ENCODE measurements at places on chromosomes 11 and 22.

- DNase-seq, result no peak
Measured at GRCh38 chr11:132540581-132540980, 991.7 kb downstream of the OPCML start.

GRCh38 chr22:45602004-45602733 is 69.5 kb upstream of the ATXN10 start:
- no peak for DNase-seq

DNA sequence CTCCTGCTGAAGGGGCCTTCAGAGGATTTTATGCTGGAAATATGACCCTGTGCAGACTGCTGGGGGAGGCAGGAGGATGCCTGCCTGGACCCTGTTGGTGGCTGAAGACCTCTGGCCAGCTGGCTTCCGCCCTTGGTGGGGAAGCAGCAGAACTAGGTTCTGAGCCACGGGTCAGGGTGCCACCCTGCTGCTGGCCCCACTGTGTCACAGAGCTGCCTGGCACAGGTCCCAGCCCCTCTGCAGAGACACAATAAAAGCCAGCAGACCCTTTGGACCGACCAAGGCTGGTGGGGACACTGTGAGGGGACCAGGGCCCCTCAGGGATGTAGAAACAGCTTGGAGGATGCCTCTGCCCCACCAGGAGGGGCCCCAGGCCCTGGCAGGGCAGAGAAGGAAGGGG is 6.9 kb upstream of the SREBF2 start:
- DNase-seq, result no peak

GRCh38 chr11:83162377-83162776 is 5.4 kb downstream of the PCF11 start:
- DNase-seq, result peak; percentile 42

DNA sequence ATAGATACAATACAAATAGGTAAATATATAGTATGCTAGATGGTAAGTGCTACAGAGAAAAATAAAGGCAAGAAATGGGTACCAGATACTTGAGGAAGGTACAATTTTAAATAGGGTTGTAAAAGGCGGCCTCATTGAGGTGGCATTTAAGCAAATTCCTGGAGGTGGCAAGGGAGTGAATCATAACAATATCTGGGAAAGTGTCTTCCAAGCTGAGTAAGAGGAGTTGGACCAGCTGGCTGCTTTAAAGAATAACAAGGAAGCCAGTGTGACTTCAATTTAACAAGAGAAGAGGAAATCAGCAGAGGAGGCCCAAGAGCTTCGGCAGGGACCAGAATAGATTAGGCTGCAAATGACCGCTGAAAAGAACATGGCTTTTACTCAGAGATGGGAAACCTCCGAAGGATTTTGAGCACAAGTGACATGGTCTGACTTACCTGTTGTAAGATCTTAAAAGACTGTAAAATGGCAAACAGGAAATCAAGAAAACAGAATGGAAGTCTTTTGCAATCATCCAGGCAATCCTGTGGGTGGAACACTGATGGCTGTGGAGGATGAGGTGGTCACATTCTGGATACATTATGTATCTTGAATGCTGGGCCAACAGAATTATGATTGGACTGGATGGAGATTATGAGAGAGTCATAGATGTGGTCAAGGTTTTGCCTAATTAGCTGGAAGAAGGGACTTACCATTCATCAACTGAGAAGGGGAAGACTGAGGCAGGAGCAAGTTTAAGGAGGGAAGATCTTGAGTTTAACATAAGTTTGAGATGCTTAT is 77.2 kb downstream of the RDX start:
- DNase-seq, result no peak

All from CD4-positive, alpha-beta T cell treated with Interleukin-2 at 100 ng/mL for 4 hours (primary cell).